ENCODE measurements at places on chromosomes 3 and 15. TPM values are rescaled to one million over a fixed set of nuclear protein-coding genes. Genes with fewer than 3 reads are reported as not detected.
A peak's percentile ranks its signal among the peaks of the same experiment; 100 is the strongest.

DNA sequence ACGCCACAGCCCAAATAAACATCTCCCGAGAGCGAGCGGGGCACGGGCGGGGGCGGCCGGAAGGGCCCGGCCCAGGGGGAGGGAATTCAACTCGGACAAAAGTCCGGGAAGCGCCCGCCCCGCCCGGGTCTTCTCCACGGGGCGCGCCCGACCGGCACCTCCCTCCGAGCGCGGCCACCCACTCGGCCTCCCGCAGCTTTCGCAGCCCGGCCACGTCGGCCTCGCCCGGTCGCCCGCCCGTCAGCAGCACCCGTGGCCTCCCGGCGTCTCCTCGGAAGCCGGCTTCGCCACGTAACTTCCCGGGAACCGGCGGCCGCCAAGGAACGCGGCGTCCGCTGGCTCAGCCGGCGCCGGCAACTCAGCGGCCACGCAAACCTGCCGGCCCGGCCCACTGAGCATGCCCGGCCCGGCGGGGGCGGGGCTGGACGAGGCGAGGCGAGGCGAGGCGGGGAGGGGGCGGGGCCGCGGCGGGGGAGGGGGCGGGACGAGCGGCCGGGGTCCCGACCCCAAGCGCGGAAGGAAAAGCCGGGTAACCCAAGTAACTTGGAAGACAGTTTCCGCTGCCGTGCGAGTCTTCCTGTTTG lies at the start of gene TJP1:
Gene TJP1, minus strand, starts transcription at position 369 of the 584 bp plus-strand sequence. CDS start 440 bp downstream, outside the sequence.
- peak; percentile 76 for DNase-seq

The GATA2 gene
- 0.75 TPM for total RNA-seq

DNA sequence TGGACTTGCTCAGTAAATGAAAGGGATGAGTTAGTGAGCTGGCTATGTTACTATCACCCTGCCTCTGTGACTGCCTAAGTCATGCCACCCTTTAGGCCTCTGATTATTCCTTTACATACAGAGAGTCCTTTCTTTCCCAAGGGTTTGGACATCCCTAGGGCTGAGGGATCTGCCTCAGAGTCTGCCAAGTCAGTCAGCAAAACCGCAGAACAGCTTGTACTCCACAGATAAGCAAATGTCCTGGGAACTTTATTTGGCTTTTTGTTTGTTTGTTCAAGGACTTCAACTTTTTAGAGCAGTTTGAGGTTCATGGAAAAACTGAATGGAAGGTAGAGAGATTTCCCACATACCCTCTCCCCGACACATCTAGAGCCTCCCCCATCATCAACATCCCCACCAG lies 82.6 kb upstream of the TRIM42 start:
- peak; percentile 90 for DNase-seq

GRCh38 chr3:113147681-113148261 lies 63.6 kb upstream of the BOC start:
- DNase-seq, result no peak

GRCh38 chr3:12509466-12509865 lies 25.2 kb downstream of the TSEN2 start:
- no peak for DNase-seq

DNA sequence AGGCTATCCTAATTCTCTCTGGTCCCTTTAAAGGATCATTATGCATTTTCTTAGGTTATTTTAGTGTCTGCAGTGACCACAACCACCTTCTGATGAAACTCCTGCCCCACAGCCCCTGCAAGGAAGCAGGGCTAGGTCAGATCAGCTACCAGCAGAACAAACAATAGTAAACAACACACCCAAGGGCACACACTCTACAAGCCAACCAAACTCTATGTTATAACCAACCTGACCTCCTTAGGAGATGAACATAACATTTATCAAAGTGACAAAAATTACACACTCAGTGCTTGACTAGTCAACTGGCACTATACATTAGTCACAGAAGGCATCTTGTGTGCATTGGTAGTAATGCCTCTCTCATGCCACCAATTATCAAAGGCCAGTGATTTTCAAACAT lies 17.3 kb downstream of the DENND6A start:
- no peak for DNase-seq

The SERPINI2 gene
- total RNA-seq, result not detected

DNA sequence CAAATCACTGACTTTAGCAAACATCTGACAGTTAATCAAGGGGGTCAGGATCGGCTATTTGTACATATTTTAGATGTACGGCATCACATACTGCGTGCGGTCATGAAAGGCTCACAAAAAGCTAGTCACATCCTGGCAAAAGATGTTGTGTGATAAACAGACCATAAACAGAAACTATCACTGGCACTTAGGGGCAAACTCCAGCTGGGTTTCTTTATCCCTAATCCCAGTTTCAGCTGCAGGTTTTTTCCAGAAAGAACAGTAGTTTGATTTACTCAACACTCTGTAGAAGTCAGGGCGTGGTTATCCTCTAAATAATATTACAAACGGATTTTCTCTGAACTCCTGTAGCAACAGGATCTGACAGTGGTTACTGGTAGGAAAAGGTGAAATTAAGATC lies 112.4 kb upstream of the BHLHE40 start:
- DNase-seq, result peak; percentile 52

DNA sequence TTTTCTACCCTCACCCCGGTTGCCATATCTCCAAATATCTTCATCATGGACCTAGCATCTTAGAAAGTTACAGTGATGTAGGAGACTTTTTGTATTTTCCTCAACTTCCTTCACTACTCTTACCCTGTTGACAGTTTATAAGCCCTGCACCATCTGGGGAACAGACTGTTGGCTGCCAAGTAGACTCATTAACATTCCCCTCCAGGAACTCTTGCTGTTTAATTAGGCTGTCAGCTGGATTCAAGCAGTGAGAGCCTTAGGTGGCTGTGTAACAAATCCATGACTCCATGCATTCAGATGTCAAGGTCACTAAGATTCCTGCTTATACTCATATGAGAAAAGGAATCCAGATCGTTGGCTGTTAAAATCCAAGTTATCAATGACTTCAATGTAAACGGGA lies 198.3 kb downstream of the NAALADL2 start:
- DNase-seq, result no peak

The GOLGA6A gene
- not detected for total RNA-seq

DNA sequence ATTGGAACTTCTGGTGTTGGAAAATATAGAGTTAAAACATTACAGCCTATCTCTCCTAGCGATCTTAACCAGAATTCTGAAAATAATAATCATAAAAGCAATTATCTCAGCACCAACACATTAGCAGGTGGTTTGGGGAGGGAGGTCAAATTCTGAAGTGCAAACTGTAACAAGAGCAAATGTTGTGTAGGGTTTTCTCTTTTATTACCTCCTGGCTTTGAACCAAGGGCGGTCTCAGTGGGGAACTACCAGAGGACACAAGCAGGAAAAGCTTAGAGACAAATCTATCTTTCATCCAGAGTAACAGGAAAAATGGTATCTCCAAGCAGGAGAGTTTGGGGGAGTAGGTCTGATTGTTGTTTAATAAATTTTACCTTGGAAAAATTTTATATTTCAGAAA lies 5.5 kb upstream of the ARRDC4 start:
- DNase-seq, result no peak

- DNase-seq, result no peak
Measured at GRCh38 chr3:53495520-53496391, 1.3 kb downstream of the CACNA1D start.

GRCh38 chr3:193641440-193641775 lies 48.4 kb downstream of the OPA1 start:
- DNase-seq, result no peak

The COL6A6 gene
- total RNA-seq, result 0.11 TPM

The ITIH1 gene
- total RNA-seq, result not detected

GRCh38 chr3:72964633-72965032 lies 32.0 kb upstream of the PPP4R2 start:
- no peak for DNase-seq

The STIMATE gene
- total RNA-seq, result 17.2 TPM

DNA sequence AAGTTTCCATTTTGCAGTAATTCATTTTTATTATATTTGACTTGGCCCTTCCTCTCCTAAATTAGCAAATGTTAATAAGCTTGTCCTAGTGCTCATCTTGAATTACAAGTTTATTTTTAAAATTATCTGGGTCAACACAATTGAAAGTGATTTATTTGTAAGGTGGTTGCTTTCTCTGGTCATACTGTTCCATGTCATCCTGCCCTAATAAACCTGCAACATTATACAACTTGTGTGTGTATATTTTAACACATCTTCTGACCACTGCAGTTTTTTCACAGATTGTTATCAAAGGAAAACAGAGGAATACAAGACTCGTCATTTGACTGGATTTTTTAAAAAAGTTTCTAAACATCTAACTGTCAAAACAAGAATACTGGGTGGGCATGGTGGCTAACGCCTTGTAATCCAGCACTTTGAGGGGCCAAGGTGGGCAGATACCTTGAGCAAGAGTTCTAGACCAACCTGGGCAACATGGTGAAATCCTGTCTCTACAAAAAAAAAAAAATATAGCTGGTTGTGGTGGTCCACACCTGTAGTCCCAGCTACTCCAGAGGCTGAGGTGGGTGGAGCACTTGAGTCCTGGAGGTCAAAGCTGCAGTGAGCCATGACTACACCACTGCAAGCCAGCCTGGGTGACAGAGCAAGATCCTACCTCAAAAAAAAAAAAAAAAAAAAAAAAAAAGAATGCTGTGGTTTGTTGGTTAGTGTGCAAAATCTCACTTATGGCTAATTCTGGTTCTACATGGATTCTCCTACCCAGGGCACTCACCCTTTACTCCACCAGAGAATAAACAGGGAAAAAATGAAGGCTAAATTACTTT lies 5.0 kb upstream of the LRRFIP2 start:
- DNase-seq, result no peak

- no peak for DNase-seq
Measured at GRCh38 chr15:40386480-40386879, 4.0 kb downstream of the KNSTRN start.

- DNase-seq, result no peak
Measured at GRCh38 chr15:41116962-41117252, 827 bp upstream of the INO80 start.

DNA sequence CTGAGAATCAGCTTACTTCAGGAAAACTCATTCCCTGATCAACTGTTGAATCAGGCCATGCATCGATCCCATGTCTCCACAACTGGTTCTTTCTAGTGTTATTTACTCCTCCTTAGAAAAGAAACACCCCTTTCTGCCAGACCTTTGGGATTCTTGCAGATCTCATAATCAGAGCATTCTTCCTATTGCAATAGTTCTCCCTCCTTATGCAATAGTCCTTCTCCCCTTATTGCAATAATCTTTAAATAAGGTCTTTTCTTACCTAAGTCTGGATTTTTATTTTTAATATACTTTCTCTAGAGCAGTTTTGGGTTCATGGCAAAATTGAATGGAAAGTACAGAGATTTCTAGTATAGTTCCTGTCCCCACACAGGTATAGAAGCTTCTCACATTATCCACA lies 141.9 kb upstream of the SGO1 start:
- no peak for DNase-seq

DNA sequence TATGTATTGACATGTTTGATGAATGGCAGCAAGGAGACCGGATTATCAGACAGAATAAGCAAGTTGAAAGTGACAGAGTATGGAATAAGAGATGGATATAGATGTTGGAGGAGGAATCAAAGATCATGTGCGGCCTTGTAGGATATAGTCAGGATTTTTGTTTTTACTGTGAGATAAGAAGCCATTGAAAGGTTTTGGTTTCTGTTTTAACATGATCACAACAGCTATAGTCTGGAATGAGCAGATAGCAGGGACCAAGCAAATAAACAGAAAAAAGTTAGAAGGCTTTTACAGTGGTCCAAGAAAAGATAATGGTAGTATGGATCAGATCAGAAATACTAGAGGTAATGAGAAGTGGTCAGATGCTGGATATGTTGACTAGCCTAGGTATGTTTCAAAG lies 52.6 kb downstream of the SLC12A6 start:
- no peak for DNase-seq

DNA sequence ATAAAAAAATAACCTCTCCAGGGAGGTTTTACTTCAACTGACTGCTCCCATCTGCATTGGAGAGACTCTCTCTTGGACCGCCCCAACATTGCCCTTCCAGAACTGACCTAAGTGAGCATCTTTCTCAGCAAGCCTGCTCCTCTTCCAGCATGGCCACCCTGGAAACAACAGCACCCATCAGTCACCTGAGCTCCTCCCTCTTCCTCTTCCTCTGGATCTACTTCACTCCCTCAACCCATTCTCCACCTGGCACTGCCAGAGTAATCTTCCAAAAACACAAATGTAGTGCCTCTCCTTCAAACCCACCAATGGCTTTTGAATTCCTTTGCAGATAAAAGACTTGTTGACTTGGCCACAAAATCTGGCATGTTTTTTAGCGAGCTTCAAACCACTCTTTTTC lies 128.8 kb upstream of the NR2F2 start:
- no peak for DNase-seq

Measured in SK-MEL-5 (cell line).